ENCODE measurements at places on chromosomes 16 and 17.
A peak's percentile ranks its signal among the peaks of the same experiment; 100 is the strongest.

- peak; percentile 74 for DNase-seq
These were observed 32.9 kb downstream of the PCTP start for GRCh38 chr17:55783684-55784245.

GRCh38 chr16:2585651-2586081 lies 47.8 kb downstream of the PDPK1 start:
- DNase-seq: no peak

GRCh38 chr16:77931058-77931457 lies 91.3 kb upstream of the CLEC3A start:
- DNase-seq: no peak

- DNase-seq: peak; percentile 7
These were observed 678 bp upstream of the AKAP10 start for GRCh38 chr17:19978209-19978802.

GRCh38 chr16:62642677-62643076 lies 606.4 kb upstream of the CDH8 start:
- DNase-seq: no peak

DNA sequence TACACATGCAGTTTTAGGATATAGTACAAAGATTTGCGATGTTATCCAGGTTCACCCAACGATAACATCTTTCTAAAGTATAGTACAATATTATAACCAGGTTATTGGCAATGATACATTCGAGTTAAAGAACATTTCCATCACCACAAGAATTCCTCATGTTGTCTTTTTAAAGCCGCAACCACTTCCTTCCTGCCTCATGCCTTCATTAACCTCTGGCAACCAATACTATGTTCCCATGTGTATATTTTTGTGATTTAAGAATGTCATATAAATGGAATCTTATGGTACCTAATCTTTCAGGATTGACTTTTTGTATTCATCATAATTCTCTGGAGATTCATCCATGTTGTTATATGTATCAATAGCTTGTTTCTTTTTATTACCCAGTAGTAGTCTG lies 1183.2 kb downstream of the CDH11 start:
- DNase-seq: no peak

GRCh38 chr17:17579691-17580090 lies 11.8 kb downstream of the PEMT start:
- DNase-seq: no peak

- peak; percentile 44 for DNase-seq
These were observed 12.6 kb upstream of the POLR3E start for GRCh38 chr16:22284637-22285036.

GRCh38 chr16:56780646-56781045 lies 50.7 kb downstream of the NUP93 start:
- no peak for DNase-seq

All from AG08395 (cell line).